ENCODE measurements at places on chromosomes 2 and 18.

DNA sequence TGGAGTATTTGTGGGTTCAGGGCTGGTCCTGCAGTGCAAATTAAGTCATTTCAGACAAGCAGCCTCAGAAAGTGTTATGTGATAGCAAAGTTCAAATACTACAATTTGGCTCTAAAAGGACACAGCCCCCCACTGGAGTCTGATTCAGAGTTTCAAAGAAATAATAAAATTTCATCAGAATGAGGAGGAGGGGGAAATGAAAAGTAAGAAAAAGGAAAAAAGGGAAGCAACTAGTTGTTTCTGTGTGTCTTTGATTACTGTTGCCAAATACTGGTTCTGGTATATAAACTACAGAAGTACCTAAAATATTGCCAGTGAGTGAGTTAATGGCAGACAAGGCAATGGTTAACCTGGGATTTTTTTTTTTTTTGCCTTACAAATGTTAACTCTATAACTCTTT is 773.9 kb downstream of the BCL11A start:
- DNase-seq = no peak

DNA sequence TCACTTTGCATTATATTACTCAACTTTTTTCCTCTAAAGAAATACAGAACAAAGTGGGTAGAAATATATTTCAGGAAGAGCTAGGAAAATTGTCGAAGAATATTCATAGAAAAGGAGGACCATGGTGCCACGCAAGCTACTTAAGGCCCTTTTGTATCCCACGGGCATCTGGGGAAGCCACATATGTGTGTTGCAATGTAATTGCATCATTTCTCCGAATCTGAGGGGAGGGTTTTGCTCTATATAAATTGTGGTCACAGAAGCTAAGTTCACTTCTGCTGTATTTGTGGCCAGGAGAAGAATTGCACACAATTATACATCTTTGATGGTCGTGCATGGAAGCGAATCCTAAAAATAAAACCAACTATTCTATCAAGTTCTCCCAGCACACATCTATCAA is 360.3 kb downstream of the IRS1 start:
- DNase-seq = peak; percentile 67

- no peak for DNase-seq
Observed at GRCh38 chr2:168212167-168212566, 35.2 kb downstream of the STK39 start.

DNA sequence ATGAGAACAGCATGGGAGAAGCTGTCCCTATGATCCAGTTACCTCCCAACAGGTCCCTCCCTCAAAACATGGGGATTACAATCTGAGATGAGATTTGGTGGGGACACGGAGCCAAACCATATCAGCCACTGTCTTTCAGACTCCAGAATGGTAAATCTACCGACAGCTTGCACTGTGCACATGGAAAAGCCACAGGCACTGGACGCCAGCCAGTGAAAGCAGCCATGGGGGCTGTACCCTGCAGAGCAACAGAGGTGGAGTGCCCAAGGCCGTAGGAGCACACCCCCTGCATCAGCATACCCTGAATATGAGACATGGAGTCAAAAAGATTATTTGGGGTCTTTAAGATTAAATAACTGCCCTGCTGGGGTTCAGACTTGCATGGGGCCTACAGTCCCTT is 218.4 kb downstream of the PDE1A start:
- no peak for DNase-seq

DNA sequence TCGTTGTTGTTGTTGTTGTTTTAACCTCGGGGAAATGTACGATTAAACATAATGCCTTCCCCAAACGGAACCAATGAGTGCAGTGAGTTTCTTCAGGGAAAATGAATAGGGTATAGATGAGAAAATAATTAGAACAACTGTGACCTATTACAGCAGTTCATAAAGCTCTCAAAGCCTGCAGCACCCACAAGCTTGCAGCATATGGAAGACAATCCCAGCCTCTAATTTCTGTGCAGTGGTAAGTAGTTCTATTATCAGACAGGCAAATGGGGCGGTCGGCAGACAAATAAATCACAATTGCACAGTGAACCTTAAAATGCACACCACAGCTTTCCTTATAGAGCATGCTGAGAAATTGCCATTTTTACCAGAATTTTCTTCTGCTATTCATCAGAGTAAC is 159.5 kb downstream of the MYT1L start:
- DNase-seq = no peak

- no peak for DNase-seq
Observed at GRCh38 chr2:147173798-147174197, 671.0 kb upstream of the ACVR2A start.

Data from AG09309 (cell line).